ENCODE measurements at places on chromosomes 3 and 15.

DNA sequence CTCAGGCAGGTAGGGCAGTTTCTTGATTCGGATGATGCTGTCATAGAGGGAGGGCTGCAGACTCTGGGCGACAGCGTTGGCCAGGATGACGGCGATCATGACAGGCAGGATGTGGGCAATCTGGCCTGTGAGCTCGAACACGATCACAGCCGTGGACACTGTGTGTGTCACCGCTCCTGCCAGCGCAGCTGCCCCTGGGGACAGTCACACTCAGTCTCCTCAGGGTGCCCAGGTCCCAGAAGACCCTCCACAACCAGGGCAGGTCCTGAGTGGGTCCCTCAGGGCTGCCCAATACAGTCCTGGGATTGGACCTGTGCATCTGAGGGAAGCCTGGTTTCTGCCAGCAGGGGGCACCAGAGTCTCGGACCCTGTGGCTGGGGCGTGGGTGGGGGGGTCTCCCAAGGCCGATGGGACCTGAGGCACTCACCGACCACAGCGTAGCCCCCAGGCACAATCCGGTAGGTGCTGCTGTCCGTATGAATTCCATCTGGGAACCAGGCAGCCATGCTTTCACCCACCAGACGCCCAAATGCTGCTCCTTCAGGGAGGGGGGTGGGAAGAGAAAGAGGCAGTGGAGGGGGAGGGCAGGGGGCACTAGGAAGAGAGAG lies 7.2 kb downstream of the CLCN2 start:
- peak; percentile 40 for DNase-seq

DNA sequence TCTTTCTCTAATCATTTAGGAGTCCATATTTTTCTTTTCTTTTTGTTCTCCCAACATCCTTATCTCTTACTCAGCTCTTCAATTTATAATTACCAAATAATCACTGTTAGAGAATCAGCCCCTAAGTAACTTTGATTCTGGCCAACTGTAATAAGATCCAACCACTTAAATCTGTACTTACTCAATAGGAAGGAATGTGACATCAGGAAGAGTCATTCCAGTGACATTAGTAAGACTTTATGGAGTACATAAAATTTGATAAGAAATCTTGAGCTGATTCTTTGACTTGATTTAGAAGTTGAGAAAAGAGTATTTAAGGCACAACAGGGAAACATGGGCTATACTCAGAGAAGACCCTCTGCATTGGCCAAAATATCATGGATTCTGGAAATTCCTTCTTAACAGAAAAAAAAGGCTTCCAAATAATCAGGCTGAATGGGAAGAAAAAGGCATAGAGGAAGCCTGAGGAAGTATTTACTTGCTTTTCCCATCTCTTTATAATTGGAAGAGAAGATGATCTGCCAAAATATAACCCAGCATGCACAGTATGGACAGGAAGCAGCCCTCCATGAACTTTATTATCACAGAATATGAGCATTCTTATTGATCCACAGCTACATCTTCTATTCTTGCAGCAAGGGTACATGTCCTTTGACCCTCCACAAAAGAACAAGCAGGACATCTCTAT lies 289.7 kb upstream of the TPRG1 start:
- DNase-seq, result no peak

GRCh38 chr3:8517487-8517886 lies 15.9 kb downstream of the LMCD1 start:
- no peak for DNase-seq

DNA sequence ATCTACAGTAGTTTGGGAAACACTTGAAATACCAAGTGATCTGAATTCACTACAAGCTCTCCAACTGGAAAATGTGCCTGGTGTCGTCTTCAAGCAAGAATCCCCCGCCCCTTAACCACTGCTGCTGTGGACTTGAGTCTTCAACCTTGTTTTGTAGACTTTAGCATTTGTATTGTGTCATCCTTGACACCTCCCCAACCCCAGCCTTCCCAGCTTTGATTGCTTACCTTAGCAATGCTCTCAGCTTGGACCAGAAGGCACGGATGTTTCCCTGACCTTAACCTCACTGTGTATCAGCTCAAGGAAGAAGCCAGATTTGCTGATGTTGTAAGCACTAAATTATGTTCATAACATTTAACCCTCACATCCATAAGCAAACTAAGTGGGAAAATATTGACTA lies 146.4 kb downstream of the IGF1R start:
- DNase-seq, result no peak

DNA sequence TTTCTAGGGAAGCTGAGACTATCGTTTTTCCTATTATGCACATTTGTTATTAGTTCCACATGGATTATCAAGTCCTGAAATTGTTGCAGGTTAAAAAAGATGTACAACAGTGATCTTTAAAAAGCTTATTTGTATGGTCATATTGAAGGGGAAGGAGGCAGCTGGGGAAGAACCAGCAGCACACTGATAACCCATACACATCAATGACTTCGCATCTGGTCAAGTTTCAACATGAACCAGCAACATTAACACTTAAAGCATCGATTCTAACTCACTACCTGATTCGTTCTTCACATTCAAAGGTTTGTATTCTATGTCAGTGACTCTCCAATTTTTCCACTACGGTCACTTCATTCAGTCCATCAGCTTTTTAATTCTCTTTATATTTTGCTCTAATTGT lies 56.4 kb downstream of the NCEH1 start:
- no peak for DNase-seq

- no peak for DNase-seq
Observed at GRCh38 chr3:127632035-127632820, 3.2 kb downstream of the PODXL2 start.

GRCh38 chr3:105422645-105423044 lies 55.9 kb downstream of the ALCAM start:
- no peak for DNase-seq

DNA sequence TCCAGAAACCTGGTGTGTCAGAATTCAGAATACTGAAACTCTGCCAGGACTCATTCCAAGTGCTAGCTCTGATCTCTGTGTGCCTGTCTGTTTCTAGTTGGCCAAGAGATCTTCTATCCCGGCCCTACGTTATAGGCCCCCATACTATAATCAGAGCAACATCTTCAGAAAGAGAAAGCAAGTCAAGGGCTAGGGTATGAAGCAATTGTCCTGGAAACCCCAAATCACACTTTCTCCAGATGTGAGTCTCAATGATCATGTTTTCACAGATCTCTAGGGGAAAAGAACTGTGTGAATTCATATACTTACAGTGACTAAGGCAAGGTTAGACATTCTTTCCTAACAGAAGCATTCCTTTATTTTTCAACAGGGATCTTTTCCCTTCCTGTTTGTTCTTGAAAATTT lies 309.7 kb downstream of the SLC9A9 start:
- no peak for DNase-seq

GRCh38 chr15:57566834-57567233 lies 24.9 kb upstream of the MYZAP start:
- DNase-seq, result no peak

- DNase-seq, result no peak
Observed at GRCh38 chr3:39139442-39139841, 13.9 kb downstream of the CSRNP1 start.

GRCh38 chr15:81292523-81293001 lies 31.4 kb downstream of the STARD5 start:
- DNase-seq, result peak; percentile 71

- no peak for DNase-seq
Observed at GRCh38 chr3:133459400-133459799, 59.5 kb downstream of the BFSP2 start.

DNA sequence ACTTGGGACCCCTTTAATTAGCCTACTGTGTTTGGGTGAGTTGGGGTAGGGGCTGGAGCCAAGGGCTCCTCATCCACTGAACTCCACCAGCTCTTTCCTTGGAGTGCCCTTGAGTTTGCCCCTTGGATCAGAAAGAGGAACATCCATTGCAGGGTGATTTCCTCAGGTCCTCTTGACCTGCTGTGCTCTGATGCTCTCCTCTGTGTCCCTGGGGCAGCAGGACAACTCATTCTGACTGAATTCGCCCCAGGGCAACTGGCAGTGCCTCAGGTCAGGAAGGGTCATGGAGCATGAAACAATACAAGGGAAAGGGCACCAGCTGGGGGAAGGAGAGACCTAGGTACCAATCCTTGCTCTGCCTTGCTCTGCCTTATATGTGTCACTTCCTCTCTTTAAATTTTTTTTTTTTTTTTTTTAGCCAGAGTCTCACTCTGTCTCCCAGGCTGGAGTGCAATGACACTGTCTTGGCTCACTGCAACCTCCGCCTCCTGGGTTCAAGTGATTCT lies 47.8 kb downstream of the BSN start:
- DNase-seq, result no peak

DNA sequence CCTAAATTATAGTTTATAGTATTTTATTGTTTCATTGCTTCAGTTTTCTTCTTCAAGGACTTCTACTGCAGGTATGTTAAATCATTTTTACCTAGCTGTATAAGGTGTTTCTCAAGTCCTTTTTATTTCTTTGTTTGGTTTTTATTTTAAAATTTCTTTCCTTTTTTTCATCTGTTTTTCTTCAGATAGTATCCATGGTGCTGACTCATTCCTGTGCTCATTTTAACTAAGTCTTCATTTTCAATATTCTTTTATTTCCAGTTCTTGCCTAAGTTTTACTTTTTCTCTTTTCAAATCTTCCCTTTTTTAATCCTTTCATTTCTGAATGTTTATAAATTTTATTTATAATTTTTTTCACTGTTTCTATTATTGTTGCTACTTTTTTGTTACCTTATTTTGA lies 42.3 kb upstream of the STIMATE start:
- no peak for DNase-seq

GRCh38 chr15:63077952-63078351 lies 35.4 kb downstream of the TPM1 start:
- DNase-seq, result no peak

- DNase-seq, result peak; percentile 99
Observed at GRCh38 chr3:172129850-172130716, 90.7 kb downstream of the FNDC3B start.

DNA sequence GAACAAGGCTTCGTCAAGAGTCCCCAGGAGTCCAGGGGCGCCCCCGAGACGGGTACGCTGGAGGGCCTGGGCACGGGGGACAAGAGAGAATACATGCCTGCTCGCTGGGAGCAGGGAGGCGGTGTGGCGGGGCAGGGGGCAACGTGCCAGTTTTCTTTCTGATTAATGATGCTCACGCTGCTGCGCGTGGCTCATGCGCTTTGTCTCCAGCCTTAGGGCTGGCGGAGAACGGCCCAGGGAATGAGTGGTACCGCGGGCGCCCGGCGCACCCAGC lies 408 bp upstream of the ARPP21 start:
- no peak for DNase-seq

GRCh38 chr3:50612970-50613846 lies 1.6 kb upstream of the CISH start:
- no peak for DNase-seq

- no peak for DNase-seq
Observed at GRCh38 chr3:101544161-101544850, 17.4 kb upstream of the TRMT10C start.

- no peak for DNase-seq
Observed at GRCh38 chr3:63478990-63479660, 173.3 kb upstream of the SNTN start.

GRCh38 chr3:65303431-65303830 lies 615.6 kb upstream of the ADAMTS9 start:
- no peak for DNase-seq

DNA sequence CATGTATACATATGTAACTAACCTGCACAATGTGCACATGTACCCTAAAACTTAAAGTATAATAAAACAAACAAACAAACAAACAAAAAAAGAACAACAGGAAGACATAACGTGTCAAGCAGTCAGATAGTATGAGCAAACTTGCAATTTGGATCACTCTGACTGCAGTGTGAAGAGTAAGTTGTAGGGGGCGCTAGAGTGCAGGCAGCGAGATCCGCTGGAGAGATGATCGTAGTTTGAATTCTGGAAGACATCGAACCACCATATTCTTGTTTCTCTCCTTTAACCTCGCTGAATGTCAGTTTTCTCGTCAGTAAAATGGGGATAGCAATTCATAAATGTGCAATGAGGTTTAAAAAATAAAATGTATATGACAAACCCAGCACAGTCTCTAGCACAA lies 165.2 kb upstream of the LMCD1 start:
- no peak for DNase-seq

DNA sequence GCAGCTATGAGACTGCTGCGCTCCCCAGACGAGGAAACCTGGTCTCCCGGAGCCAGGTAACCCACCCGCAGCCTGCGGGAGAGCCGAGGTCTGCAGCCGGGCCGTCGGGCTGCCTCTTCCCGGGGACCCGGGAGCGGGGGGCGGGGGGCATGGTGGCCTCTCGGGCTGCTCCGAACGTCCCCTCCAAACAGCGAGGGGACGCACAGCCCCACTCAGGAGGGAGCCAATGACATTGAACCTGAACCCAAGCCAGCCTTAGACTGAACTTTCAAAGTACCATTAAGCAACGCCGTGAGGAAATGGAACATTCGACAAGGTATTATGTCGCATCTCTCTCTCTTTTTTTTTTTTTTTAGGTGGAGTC lies 29.8 kb upstream of the ALDH1A3 start:
- no peak for DNase-seq

DNA sequence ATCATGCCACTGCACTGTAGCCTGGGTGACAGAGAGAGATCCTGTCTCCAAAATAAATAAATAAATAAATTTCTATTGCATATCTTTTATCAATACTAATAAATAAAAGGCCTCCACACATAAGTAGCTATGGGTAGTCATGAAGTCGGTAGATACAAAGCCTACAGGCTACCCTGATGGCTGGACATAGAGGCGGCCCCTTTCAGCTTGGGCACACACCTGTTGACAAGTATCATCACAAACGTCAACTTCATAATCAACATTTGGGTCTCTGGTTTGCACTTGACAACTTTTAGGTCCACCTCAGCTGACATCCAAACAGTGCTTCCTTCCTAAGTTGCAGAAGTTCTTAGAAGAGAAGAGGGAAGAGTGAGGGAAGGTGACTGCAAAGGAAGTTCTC lies 53.4 kb downstream of the ITGA11 start:
- no peak for DNase-seq

DNA sequence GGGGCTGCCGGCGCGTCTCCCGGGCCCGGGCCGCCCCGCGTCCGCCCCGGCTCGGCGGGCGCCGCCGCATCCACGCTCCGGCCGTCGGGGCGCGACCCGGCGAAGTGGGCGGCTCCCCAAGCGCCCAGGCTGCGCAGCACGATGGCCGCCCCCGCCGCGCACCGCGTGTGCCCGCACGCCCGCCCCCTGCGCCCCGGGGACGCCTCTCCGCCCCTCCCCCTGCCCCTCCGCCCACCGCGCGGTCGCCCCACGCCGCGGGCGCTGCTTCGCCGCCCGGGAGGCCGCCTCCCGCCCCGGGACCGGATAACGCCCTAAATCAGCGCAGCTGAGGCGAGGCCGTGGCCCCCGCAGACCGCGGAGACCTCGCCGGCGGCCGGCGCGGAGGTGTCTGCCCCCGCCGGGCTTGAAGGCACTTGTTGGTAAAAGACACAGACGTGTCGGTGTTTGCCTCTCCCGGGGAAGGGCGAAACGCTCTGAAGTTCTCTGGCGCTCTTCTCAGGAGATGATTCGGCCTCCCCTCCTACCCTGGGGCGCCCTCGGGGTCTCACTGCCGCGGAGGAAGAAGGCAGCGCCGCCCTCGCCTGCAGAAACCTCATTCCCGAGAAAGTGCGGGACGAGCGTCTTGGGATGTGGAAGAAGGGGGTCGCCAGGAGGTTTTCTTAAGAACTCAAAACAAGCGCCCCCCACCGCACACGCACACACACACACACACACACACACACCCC lies at the start of gene BNC1:
Gene BNC1, minus strand, starts transcription at position 106 of the 725 bp plus-strand sequence. Its CDS starts 36 bp downstream, at position 70.
- no peak for DNase-seq
